ENCODE measurements at places on chromosomes 7 and 10.

- DNase-seq: no peak
Measured at GRCh38 chr10:33377658-33378025, 43.2 kb upstream of the NRP1 start.

- no peak for DNase-seq
Measured at GRCh38 chr7:24700521-24701260, 56.6 kb downstream of the GSDME start.

DNA sequence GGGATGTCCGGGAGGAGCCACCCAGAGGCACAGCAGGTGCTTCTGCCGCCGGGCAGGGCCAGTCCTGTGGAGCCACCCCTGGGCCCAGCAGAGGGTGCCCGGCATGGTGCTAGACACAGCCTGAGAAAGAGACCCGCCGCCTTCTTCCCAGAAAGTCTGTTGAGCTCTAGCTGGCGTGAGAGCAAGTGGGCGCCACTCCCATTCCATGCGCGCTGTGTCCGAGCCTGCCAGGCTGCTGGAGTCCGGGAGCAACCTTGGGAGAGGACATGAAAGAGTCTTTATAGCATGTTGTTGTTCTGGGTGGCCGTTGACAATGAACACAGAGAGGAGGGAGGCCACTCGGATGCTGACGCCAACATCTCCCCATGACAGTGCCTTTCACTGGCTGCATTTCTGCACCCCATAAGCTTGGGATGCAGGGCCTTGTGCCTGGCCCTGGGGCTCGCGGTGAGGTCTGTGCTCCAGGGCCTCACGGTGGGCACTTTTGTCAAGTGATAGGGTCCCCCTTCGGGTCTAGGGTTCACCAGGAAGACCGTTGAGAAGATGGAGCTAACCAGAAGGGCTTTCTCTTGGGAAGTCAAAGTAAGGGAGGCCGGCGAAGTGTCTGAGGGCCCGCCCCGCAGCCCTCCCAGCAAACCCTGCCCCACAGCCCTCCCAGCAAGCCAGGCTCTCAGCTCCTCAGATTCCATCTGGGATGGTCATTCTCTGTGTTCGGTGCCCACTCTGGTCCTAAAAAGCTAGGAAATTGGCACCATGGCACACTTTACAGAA, 47.3 kb downstream of the NKX6-2 start:
- DNase-seq: no peak

- DNase-seq: no peak
Measured at GRCh38 chr7:134176037-134176350, 48.9 kb downstream of the LRGUK start.

- DNase-seq: no peak
Measured at GRCh38 chr7:151057506-151057988, at the start of gene CDK5. Gene CDK5, minus strand, starts transcription at chr7:151057897. Its CDS starts 49 bp downstream, at chr7:151057848.

DNA sequence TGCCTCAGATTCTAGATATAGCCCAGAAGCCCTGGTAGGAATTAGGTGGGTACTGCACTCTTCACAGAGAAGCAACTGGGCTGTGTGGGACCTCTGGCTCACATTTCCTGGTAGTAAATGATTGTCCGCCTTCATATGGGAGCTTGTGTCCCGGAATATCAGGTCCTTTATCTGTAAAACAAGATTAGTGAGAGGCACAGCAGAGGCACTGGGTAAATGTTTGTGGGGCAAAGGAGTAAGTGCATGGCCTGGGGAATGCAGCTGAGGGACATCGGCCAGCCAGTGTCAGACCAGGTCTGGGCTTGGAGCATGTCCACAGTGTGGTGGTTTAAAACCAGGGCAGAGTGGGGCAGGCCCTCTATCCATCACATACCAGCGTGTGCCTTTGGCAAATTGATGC, 323.3 kb upstream of the ZMIZ1 start:
- DNase-seq: no peak

- DNase-seq: no peak
Measured at GRCh38 chr10:119477444-119477843, 65.1 kb downstream of the RGS10 start.

DNA sequence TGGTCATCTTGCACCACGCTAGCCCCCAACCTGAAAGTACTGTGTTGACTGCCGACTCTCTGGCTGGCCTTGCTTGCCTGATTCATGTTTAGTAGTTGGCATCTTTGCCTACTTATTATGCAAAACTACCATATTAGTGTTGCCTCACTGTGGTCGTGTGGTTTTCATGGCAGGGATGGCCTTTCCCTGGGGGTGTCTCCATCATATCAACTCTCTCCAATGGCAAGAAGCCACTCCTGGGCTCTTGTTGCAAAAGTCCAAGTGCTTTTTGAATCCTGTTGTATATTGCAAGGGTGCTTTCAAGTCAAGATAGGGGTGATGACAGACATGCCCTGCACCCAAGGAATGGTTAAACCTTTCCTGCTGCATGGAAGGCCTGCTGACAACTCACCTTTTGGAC, 39.4 kb downstream of the ABLIM1 start:
- no peak for DNase-seq

- DNase-seq: no peak
Measured at GRCh38 chr7:13069841-13070240, 382.4 kb downstream of the ARL4A start.

DNA sequence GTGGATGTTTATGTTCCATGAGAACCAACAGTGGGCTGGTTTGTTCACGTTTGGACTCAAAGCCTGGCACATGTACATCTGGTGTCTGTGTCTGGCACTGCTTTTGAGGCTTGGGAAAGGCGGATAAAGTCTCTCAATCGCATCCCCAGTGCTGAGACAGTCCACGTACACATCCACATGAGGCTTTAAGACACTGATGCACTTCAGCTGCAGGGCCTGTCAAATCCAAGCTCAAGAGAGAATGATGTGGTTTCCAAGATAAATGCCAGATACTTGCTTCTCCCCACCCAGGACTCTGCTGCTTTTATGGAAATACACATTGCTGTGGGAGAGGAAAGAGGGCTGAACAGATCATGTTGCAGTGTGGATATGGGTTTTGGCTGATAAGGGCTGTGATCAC, 178.4 kb downstream of the ADARB2 start:
- no peak for DNase-seq

- no peak for DNase-seq
Measured at GRCh38 chr10:127434006-127434405, 115.1 kb upstream of the NPS start.

DNA sequence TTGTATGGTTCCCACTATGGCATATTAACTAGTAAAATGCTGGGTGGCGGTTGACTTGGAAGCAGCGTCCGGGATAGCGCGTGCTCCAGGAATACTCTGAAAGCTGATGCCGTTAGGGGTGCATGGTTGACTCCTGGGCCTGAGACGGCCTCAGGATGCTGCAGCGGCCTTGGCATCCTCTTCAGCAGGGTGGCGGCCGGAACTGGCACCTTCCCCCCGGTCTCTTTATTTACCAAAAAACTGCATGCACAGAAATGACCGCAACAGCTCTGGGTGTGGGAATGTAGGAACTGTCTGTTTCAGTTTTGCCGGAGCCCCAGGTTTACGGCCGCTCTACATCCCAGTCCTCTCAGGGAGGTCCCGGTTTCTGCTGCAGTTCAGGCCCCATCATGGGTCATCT, 28.8 kb downstream of the PFKP start:
- no peak for DNase-seq

GRCh38 chr7:50466815-50467585, 16.9 kb upstream of the FIGNL1 start:
- DNase-seq: no peak

DNA sequence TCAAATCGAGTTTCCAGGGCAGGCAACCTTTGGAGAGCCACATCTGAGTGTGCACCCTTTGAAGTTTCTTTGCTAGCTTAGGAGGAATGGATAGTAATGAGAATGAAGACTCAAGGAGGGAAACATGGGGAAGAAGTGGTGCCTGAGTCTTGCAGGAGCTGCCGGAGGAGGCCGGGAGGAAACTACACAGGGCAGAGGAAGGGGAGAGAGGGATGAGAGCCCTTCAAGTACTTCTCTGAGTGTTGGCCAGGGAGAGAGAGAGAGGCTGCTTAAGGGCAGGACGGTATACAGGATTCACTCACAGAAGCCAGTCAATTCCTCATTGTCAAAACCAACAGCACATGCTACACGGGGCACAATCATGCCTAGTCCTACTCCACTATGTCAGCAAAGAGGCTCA, 74.4 kb upstream of the ZNRF2 start:
- peak; percentile 60 for DNase-seq

DNA sequence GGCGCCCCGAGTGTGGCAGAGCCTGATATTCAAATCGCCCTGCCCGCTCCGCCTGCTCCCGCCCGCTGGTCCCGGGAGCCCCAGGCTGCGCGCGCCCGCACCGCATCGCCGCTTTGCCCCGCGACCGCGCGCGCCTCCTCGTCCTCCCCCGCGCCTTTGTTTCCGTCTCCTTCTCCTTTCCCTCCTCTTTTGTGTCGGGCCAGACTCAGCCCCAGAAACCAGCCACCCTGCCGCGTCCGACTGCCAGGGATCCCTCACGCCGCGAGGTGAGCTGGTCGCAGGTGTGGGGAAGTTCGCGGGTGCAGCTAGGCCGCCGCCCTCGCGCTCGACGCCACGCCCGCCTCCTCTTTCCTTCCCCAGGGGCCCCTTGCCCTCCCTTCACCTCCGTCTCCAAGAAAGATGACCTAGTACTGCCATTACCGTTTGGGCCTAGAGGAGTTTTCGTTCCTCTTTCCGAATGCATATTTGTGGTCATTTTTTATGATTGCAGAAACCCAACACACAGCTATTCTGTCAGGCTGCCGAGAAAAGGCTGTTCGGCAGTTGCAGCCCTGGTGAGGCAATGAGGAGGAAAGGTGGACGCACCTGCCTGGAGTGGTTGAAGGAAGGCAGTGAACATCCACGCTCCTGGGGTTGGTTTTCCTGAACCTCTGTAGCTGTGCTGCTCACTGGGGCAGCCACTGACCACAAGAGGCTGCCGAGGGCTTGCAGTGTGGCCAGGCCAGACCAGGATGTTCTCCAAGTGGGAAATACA, 107.3 kb downstream of the SNX10 start:
- no peak for DNase-seq

DNA sequence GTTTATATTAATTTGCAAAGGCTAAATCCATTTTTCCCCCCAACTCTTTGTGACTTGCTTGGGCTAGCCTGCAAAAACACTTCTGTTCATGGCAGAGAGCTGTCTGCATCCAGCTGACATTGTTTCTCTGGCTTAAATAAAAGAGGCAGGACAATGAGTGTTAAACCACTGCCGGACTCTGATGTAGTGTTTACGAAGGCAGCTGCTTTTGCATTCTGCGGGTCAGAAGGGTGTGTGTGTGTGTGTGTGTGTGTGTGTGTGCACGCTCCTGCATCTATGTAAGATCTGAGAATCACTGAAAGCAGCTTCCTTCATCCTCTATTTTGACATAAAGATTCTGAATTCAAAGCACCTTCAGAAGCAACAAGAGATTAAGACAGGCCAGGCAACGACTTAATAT, 28.3 kb downstream of the NRP1 start:
- peak; percentile 68 for DNase-seq

DNA sequence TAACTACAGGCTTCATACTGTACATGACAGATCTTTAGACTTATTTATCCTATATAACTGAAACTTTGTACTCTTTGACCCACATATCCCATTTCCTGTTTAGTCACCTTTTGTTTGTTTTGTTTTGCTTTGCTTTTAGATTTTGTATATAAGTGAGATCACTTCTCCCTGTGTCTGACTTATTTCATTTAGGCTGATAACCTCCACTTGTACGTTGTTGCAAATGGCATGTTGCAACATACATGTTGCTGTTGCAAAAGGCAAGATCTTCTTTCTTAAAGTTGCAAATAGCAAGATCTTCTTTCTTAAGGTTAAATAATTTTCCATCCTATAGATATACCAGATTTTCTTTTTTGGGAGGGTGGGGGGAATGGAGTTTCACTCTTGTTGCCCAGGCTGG, 341.5 kb downstream of the OTUD1 start:
- DNase-seq: no peak

GRCh38 chr7:71753956-71754664, 622.2 kb downstream of the GALNT17 start:
- DNase-seq: peak; percentile 31

DNA sequence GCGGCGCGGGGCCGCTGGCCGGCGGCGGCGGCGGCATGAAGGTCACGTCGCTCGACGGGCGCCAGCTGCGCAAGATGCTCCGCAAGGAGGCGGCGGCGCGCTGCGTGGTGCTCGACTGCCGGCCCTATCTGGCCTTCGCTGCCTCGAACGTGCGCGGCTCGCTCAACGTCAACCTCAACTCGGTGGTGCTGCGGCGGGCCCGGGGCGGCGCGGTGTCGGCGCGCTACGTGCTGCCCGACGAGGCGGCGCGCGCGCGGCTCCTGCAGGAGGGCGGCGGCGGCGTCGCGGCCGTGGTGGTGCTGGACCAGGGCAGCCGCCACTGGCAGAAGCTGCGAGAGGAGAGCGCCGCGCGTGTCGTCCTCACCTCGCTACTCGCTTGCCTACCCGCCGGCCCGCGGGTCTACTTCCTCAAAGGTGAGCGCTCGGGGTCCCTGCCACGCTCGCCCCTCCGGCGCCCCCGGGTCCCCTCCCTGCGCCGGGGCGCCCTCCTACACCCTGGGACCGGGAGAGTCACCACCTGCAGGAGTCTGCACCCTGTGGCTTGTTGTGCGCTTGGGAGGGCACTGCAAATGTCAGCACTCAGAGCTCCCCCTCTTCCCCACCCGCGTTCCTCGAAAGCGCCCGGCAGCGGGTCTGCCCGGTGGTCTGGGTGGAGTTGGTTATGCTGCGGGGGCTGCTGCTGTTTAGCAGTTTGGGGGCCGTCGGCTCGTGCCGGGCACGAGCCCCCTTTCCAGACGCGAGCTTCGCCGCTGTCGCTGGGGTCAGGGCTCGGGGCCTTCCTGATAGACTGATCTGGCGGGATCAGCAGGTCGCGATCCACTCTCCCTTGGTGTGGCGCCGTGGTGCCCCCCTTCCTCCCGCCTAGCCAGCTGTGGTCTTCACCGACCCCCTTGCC, 627 bp downstream of the DUSP5 start:
- no peak for DNase-seq

DNA sequence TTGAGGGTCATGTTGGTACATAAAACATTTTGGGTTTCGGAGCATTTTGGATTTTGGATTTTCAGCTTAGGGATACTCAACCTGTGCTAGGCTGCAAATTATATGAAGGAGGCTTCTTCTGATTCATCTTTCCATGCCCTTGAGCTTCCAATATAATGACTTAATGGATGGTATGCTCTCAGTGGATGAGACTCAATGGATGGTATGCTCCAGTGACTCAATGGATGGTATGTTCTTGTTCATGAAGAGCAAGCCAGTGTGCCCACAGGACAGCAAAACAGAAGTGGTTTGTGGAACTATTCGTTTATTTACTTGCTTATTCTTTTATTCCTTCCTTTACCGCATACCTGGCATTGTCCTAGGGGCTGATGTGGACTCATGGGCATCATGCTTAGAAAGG, 969.6 kb downstream of the LRMDA start:
- DNase-seq: no peak

- no peak for DNase-seq
Measured at GRCh38 chr7:136062625-136063325, 85.6 kb upstream of the MTPN start.
